ENCODE measurements at places on chromosomes 5 and 9.

GRCh38 chr5:912280-913091 lies 19.8 kb downstream of the TRIP13 start:
- DNase-seq = no peak

DNA sequence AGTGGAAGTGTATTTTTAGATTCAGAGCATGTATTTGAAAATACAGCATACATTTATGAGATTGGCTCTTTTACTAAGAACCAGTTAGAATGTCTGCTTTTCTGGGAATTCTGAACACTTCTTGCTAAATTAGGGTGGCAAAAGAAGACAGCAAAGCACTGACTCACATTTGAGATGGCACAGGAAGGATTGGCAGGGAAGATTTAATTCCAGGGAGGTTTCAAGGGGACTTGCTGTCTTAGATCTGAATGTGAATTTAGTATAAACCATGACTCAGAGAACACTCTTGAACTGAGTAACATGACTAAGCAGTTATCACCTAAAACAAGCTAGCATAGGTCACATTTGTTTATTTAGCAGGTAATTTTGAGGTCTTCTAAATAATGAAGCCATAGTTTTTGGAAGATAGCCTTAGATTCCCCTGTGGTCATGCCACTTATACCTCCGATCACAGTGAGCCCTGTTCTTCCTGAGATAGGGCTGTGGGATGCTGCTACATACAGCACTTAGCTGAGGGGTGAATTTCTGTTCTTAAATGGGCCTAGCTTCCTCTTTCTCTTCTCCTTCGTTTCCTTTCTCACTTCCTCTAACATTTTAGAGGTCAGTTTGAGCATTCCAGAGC lies 173.8 kb downstream of the PCSK1 start:
- no peak for DNase-seq

- no peak for DNase-seq
Observed at GRCh38 chr9:20125727-20126126, 336.9 kb upstream of the SLC24A2 start.

GRCh38 chr9:35357116-35357515 lies 132.8 kb upstream of the RUSC2 start:
- no peak for DNase-seq

DNA sequence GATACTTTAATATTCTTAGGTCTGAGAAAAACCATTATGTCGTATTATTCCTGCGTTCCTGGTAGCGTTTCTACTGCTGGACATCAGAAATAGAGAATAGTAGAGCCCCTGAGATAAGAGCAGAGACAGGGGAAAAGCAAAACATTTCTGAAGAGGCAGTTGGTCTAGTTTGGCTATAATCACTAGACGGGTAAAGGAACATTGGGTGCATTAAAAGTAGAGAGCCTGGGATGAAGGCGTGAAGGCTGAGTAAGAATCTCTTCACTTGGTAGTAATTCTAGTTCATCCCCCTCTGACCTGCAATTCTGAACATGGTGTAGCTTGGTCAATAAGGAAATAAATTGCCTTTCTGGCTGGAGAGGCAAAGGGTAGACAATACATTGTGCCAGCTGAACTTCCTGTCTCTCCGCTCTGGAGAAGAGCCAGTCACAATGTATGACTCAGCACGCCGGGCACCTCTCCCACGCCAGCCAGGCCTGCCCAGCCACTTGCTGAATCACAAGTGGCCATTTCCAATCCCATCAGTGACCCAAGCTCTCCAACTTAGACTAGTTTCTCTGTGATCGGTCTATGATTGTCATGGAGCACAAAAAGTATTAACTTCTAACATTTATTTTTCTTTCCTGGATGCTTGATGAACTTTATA lies 75.4 kb downstream of the STK32A start:
- no peak for DNase-seq

- DNase-seq = no peak
Observed at GRCh38 chr5:167866797-167867196, 424.6 kb upstream of the WWC1 start.

- DNase-seq = no peak
Observed at GRCh38 chr5:45440466-45440865, 255.7 kb downstream of the HCN1 start.

- DNase-seq = no peak
Observed at GRCh38 chr5:5383461-5383860, 39.0 kb upstream of the ICE1 start.

- DNase-seq = no peak
Observed at GRCh38 chr9:21565155-21565554, 83.0 kb upstream of the IFNE start.

- no peak for DNase-seq
Observed at GRCh38 chr5:115626445-115626823, 598 bp upstream of the TMED7 start.

- peak; percentile 51 for DNase-seq
Observed at GRCh38 chr5:4758550-4758949, 381.6 kb upstream of the ADAMTS16 start.

- no peak for DNase-seq
Observed at GRCh38 chr5:39629946-39630345, 205.2 kb upstream of the DAB2 start.

DNA sequence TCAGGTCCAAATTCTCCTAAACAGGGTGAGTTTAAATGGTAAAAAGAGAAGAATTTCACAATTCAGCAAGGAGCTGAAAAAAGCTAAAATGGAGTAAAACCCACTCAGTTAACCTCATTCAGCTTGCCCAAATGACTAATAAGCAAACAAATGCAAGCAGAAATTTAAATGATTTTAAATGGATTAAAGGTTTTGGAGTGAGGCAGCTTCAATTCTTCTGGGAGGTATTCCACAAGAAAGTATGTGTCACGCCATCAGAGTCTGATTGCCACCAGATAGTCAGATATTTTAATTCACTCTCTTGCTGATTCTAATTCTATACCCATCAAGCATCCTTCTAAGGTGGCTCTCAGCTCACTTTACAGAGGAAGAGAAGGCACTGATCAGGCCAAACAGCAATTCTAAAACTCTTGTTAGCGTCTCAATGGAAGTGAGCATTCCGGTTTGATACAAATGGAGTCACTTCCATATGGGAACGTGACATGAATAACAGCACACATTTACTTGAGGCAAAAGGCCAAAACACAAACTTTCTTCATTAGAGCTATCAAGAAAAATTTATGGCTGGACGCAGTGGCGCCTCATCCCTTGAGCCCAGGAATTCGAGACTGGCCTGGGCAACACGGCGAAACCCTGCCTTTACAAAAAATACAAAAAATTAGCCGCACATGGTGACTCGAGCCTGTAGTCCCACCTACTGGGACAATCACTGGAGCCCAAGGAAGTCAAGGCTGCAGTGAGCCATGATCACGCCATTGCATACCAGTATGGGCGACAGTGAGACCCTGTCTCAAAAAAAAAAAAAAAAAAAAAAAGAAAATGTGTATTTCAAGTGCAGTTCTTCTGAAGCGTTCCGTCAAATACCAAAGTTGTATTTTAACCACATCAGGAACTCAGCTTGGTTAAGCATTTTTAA lies 2.0 kb downstream of the CLK4 start:
- DNase-seq = no peak

DNA sequence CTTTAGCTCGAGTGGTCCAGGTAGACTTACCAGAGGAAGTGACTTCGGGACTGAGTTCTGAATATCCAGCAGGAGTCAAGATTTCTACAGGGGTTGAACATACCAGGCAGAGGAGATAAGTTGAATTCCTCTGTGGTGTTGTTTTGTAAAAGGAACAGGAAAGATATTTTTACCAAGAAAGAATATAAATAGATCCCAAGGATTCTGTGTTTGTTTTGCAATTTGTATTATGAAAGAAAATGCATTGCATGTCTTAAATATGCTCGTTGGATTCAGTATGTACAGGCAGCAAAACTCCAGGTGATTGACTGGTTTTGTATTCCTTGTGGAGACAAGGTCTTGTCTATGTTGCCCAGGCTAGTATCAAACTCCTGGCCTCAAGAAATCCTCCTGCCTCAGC lies 197.8 kb downstream of the FRMD3 start:
- DNase-seq = no peak

- no peak for DNase-seq
Observed at GRCh38 chr5:53037141-53037859, 48.1 kb downstream of the ITGA2 start.

- DNase-seq = no peak
Observed at GRCh38 chr5:69103521-69103920, 9.7 kb downstream of the SLC30A5 start.

DNA sequence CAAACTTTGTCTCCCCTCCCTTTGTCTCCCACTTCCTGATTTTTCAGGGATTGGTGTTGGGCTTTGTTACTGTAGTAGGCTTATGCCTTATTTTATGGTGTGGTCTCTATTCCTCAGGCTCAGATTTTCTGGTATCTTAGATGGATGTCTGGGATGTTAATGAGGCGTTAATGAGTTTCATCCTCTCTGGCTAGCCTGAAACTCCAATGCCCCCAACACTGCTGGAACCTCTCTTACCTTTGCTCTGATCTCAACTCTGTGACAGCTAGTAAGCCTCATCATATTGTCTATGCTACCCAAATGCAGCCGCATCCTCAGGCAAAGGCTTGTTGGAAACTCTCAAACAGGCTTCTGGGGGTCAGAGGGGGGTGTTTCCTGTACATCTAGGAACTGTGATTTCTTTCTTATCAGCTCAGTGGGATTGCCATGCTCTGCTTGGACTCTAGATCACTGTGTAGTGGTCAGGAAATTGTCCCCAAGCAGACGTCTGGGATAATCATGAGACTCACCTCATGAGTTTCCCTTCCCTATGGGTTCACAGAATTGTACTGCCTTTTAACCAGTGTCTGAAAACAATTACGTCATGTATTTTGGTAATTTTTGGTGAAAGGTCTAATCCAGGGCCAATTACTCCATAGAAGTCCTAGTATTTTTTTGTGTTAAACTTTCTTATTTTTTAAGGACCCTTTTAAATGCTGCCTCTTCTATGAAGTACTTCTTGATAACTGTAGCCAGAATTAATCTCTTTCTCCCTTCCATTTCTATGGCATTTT lies 88.8 kb upstream of the TRPC7 start:
- DNase-seq = no peak

GRCh38 chr5:160846642-160847041 lies 5.4 kb downstream of the ATP10B start:
- no peak for DNase-seq

GRCh38 chr5:10599113-10599512 lies 35.2 kb downstream of the ANKRD33B start:
- no peak for DNase-seq

- DNase-seq = no peak
Observed at GRCh38 chr5:122154910-122155309, 25.6 kb downstream of the ZNF474 start.

GRCh38 chr5:14577971-14578370 lies 3.6 kb upstream of the OTULINL start:
- DNase-seq = no peak

DNA sequence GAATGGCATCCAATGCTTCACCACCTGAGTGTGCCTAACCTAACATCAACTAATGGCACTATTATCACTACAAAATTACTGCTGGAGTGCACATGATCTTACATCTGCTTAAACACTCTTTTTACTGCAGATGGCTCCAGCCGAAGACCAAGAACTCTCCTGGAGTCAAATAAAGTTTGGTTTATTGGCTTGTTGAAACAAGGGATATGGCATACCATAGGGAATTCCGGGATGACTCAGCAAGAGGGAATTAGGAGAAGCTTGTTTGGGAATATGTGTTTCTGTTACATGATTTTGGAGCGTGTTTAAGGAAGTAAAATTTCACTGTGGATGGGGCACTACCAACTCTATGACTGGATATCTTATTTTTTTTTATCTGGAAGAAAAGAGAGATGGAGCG lies 872.6 kb downstream of the DTWD2 start:
- DNase-seq = no peak

DNA sequence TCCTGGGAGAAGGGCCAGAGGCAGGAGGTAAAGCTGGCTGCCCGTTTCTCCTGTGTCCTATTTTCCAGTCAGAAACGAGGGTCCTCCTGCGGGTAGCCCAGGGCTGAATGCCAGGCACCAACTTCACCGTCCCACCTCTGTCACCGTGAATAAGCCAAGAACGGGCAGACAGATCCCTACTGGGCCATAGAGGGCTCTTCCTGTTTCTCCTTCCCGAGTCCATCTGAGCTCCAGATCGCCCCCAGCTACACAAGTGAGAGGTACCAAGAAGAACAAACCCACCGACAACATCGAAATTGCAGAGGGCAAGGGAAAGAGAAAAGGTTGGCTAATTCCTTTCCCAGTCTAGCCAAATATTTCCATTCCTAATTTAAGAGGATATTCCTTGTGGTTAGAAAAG lies 93.7 kb downstream of the SPOCK1 start:
- DNase-seq = no peak

DNA sequence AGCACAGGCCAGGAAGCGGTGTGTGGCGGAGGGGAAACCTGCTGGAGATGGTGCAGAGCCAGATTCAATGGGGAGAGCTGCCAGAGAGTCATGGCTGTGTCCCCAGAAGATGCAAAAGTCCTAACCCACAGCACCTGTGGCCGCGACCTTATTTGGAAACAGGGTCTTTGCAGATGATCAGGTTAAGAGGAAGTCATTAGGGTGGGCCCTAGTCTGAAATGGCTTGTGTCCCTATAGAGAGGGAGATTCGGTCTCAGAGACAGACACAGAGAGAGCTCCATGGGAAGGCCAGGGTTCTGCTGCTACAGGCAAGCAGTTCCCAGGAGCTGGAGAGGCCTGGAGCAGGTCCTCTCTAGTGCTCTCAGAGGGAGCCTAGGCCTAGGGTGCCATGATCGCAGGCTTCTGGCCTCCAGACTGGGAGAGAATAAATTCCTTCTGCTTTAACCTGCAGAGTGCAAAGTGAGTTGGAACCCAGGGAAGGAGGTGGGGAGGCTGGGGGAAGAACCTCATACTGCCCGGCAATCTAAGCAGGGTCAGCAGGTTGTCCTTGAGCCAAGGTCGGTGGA lies 1.9 kb upstream of the LPCAT1 start:
- DNase-seq = no peak

DNA sequence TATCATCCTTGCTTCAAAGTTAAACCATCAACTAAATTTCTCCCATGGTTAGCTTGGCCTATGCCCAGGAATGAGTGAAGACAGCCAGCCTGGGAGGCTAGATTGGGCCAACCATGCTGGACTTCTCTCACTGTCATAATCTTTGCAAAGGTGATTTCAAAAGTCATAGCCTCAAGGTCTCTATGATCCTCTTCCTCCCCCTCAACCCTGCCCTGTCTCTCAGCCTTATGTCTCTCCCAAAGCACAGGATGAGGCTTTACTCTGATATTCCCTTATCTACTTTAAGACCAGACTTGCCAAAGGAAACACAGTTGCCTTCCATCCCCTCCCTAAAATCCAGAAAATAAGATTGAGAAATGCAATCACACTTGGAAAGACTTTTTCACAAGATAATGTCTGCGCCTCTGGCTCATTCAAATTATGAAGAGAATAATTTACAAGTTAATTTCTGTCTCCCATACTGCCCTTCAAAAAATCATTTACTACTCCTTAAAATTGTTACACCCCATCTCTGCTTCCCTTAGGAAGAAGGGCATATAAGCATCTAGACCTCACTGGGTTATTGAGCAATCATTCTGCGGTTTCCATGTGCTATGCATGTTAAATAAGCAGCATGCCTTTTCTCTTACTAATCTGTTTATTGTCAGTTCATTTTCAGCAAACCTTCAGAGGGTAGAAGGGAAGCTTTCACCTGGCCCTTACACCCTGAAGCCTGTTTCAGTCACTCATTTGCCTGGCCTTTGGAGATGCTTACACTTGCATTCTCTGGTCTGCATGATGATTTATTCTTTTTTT lies 113.8 kb upstream of the ANKRD55 start:
- DNase-seq = no peak

GRCh38 chr5:36073595-36074216 lies 7.0 kb upstream of the UGT3A2 start:
- DNase-seq = no peak
